NCI-H1092 (cell line): ENCODE measurements at places on chromosomes 6 and 20.

DNA sequence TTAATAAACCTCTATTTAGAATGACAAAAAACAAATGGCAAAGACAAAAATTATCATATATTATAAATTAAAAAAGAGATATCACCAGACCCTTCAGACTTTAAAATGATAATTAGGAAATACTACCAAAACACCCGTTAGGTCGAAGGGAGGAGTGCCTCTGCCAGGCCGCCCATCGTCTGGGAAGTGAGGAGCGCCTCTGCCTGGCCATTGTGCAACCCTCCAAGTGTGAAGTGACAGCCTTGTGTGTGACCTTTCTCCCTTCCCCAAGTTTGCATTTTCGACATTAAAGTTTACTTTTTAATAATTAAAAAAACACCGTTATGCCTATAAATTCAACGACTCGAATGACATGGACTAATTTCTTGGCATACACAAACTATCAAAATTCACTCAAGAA, 64.5 kb upstream of the TASP1 start:
- no peak for DNase-seq

GRCh38 chr6:31579546-31580437, 2.4 kb downstream of the LTB start:
- no peak for DNase-seq

DNA sequence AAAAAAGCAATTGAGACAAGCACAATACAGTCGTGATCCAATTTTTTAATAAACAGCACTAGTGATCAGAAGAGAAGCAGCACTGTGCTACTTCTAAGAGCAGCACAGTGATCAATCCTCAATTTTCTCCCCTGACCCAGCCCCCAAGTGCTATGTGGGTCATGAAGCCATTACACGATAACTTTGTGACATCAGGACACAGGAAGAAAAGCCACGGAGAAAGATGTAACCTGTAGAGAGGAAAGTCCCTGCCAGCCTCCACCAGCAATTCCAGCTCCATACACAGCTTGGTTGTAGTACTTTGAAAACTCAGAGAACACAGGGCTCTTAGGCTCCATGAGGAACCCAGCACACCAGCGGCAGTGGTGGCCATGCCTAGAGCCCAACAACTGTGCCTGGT, 45.3 kb upstream of the MYB start:
- no peak for DNase-seq

GRCh38 chr6:142387997-142388815, 86.4 kb downstream of the ADGRG6 start:
- no peak for DNase-seq

- DNase-seq, result no peak
These were observed 806 bp downstream of the HLA-DOB start for GRCh38 chr6:32815996-32816395.

- no peak for DNase-seq
These were observed 20.1 kb upstream of the REPS1 start for GRCh38 chr6:139008117-139008516.

DNA sequence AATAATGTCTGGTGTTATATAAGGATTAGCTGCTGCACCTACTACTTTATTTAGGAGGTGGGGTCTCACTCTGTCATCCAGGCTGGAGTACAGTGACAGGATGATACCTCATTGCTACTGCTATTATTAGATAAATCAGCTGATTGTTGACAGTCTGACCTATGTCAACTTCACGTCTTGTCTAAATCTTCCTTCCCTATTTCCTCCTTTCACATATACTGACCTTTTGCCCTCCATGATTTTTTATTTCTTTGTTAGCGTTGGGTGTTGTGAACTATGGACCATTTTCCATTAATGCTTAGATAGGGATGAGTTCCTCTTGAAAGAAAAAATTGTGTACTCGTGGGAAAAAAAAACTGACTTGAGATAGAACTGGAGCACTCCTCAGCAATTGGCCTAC, 109.9 kb upstream of the BEND6 start:
- no peak for DNase-seq

DNA sequence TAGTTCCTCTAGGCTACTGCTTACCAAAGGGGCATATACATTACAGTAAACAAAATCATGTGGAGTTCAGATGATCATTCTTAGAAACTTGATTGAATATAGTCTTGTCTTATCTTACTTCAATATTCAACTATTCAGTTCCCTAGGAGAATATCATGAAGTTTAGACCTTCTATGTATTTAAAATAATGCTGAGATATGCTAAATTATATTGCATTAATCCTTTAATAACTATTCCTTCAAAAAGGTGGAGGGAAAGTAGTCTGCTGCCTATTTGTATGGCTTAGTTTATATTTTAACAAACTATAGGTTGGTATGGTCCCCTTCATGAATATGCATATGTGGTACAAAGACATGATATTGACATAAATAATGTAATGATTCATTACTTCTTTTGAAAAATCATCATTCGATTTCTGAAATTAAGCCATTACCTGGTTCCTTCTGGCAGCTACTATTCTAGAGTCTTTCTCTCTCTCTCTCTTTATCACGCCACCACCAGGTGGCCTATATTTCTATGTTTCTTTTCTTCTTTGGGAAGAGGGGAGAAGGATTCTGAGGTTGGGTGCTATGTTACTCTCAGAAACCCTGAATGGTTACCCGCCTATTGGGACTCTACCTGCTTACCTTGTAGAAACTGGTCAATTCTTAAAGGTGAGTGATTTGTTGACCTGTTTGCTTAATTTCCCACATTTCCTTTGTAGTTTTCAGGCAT, 855.8 kb downstream of the HACE1 start:
- DNase-seq, result no peak

GRCh38 chr6:142966294-142966693, 21.3 kb upstream of the HIVEP2 start:
- no peak for DNase-seq

DNA sequence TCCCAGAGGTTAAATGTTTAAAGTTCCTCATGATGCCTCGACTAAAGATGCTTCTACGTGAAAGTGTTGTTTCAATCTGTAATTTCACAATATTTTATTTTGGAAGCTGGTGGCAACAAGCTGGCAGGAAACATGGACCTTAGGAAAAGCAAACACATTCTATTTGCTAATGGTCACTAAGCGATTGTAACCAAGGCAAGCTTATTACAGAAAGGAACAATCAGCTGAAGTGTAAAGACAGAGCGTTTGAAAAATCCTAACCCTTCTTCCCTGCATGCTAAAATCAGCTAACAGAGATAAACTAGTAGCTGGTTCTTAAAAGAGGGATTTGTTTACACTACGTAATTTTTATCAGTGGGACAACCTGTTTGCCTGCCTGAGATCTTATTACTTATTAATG, 50.0 kb downstream of the IL20RA start:
- DNase-seq, result peak; percentile 46

DNA sequence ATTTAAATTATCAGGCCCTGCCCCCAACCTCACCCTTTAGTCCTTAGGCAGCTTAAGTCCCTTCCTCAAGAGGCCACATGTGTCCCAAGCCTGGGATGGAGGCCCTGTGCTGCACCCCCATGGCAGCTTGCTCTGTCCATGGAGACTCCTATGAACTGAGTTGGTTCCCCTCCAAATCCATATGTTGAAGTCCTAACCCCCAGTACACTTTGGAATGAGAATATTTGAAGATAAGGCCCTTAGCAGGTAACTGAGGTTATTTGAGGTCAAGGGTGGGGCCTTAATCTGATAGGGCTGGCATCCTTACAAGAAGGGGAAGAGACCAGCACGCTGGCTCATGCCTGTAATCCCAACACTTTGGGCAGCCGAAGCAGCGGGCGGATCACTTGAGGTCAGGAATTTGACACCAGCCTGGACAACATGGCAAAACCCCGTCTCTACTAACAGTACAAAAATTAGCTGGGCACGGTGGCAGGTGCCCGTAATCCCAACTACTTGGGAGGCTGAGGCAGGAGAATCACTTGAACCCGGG, 6.7 kb upstream of the BEND3 start:
- DNase-seq, result no peak

- DNase-seq, result no peak
These were observed at the start of gene RAET1L for GRCh38 chr6:150025201-150025917. RAET1L (minus strand) TSS chr6:150025532; CDS start chr6:150025471, 61 bp downstream.

- no peak for DNase-seq
These were observed 28.1 kb upstream of the RALGAPA2 start for GRCh38 chr20:20740541-20740940.

GRCh38 chr6:5378331-5378730, 117.0 kb downstream of the FARS2 start:
- DNase-seq, result no peak

- peak; percentile 79 for DNase-seq
These were observed 65.8 kb upstream of the CCDC167 start for GRCh38 chr6:37565267-37566110.

DNA sequence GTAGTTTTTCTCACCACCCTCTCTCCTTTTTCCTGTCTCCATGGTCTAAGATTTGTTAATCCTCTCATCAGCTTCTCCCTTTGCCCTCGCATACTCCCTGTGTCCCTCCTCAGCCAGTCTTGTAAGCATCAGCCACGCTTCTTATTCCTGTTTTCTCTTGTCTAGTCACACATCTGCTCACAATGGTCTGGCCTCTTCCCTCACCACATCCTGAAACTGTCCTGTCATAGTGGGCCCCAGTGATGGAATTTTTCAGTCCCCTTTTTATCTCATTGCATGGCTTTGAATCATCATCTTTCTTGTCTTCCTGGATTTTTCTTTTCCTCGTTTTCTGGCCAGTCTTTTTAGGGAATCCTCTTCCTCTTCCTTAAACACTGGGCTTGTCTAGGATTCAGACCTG, 57.2 kb downstream of the GFRA4 start:
- DNase-seq, result no peak

DNA sequence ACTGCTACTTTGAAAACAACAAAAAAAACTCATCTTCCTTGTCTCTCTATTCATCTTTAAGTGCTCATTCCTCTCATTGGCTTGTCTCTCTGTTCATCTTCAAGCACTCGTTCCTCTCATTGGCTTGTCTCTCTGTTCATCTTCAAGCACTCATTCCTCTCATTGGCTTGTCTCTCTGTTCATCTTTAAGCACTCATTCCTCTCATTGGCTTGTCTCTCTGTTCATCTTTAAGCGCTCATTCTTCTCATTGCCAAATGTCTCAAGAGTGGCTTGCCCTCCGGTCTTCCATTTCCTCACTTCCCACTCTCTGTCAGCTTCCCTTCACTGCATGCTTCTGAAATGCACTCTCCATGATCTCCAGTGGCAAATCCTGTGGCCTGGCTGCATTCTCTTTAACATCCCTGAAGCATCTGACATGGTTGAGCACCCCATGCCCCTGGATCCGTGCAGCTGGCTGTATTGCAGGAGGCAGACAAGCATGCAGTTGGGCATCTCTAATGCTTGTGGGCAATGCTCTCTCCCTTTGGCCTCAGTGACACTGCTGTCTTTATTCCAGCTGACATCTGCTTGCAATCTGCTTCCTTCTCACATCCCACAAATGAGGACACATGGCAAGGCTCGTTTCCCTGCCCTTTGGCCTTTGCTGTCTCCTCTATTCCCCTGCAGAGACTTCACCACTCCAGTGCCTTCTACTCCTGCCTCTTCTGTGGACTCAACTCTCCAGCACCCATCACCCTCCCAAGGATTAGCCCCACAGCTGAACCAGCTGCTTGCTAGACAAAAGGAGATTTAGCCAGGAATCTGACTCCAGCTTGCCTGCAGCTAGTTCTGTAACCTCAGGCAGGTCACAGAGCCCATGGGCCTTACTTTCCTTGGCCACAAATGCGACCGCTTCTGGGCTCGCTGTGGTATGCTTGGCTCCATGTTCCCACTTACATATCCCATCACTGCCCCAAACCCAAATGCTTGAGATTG, 143.2 kb upstream of the SNX9 start:
- no peak for DNase-seq

- no peak for DNase-seq
These were observed 704.2 kb upstream of the CITED2 start for GRCh38 chr6:140078561-140079125.

DNA sequence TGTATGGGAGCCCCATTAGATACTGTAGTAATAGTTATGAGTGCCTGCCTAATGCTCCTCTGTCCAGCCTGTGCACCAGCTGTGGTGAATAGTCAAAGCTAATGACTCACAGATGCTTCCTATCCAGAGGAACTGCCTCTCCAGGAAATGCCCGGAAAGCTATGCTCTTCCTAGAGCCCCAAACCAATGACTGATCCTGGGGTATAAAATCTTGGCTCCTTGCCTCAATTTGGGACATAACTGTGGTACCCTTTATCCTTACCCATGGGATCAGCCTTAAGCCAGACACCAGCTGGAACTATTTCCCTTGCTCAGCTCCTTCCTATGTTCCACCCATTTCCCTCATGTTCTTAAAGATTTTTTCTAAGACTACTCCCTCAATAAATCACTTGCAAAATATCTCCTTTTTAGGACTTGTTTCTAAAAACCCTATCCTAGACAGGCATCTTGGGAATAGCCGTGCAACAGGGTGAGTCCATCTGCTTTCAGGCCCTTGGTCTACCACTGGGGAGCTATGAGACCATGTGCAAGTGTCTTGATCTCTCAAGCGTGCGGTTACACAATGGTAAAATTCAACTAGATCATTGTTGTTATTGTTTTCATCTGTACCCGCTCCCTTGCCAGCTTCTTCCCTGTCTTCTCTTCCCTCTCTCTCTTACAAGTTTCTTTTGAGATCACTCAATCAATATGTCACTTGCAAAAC, 283.7 kb downstream of the BTBD3 start:
- no peak for DNase-seq

- no peak for DNase-seq
These were observed 47.3 kb downstream of the APCDD1L start for GRCh38 chr20:58467572-58468527.

DNA sequence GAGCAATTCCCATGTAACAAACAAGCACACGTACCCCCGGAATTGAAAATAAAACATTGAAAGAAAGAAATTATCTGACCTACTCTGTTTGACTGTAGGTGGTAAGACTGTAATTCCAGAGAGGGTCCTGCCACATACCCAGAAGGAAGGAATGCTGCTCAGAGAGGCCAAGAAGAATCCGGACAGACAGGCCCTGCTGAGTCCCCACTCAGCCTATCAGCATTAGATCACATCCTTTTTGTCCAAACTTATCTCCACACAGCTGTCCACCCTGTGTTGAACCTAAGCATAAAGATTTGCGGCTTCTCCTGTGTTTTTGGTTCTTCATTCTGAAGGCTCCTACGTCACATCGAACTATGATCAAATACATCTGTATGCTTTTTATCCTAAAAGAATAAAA, 591.9 kb downstream of the QKI start:
- DNase-seq, result no peak

GRCh38 chr6:170082067-170082466, 208.8 kb downstream of the DLL1 start:
- no peak for DNase-seq

- no peak for DNase-seq
These were observed 37.1 kb downstream of the QRSL1 start for GRCh38 chr6:106666282-106667021.
